ENCODE measurements at places on chromosomes 7 and 10.

GRCh38 chr10:29470355-29470705, 164.4 kb downstream of the SVIL start:
- DNase-seq, result no peak

DNA sequence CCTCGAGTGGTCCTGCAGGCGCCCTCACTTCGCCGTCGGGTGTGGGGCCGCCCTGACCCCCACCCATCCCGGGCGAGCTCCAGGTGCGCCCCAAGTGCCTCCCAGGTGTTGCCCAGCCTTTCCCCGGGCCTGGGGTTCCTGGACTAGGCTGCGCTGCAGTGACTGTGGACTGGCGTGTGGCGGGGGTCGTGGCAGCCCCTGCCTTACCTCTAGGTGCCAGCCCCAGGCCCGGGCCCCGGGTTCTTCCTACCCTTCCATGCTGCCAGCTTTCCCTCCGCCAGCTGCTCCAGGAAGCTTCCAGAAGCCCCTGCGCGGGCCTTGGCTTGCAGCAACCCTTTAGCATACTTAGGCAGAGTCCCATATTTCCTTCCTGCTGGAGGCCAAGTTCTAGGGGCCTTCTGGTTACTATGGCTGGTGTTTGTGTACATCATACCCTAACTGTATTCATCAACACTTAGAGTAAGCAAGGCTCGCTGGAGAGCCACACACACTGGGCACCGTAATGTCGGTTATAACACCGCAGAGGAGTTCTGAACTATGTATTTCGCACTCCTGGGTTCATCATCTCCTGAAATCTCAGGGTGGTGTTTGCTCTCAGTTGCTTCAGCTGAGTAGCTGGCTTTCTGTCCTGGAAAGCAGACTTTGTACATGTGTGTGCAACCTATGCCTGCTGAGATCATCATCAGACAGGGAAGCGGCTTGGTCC, 471 bp downstream of the MGMT start:
- no peak for DNase-seq

- DNase-seq, result no peak
Observed at GRCh38 chr10:38159004-38159403, 64.9 kb downstream of the ZNF37A start.

- no peak for DNase-seq
Observed at GRCh38 chr10:48470893-48471805, 133.7 kb downstream of the ARHGAP22 start.

- DNase-seq, result no peak
Observed at GRCh38 chr10:72367301-72367960, 12.7 kb upstream of the DNAJB12 start.

- DNase-seq, result no peak
Observed at GRCh38 chr10:110151467-110151866, 55.9 kb upstream of the MXI1 start.

DNA sequence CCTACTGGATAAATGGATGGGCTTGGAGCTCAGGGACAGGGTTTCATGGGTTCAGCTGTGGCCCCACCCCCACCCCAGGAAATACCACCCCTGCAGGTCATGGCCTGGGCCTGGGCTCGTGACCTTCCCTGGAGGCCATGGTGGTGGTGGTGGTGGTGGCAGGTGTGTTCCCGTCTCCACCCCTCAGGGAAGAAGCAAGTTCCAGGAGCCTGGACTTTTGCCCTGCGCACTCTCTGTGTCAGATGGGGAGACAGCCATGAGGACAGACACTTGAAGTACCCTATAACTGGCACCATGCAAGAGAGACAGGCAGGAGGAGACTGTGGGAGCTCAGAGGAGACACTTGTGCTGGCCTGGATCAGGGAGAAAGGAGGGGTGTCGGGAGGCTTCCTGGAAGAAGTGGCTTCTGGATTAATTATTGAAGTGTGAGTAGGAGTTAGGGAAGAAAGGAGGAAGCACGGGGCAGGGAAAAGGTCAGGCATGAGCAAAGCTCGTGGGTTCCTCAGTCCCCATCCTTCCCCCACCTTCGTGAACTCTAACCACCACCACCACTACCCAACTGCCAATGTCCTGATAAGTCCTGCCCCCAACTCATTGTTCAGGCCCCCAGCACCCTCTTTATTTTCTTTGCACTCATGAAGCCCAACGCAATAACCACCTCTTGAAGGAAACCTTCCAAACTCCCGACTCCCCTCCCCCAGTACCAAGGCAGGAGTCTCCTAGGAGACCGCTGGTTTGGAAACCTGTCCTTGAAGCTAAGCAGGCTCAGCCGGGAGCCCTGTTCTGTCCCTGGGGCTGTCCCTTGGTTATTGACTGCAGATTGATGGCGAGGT, 8.9 kb downstream of the SH2B2 start:
- DNase-seq, result no peak

DNA sequence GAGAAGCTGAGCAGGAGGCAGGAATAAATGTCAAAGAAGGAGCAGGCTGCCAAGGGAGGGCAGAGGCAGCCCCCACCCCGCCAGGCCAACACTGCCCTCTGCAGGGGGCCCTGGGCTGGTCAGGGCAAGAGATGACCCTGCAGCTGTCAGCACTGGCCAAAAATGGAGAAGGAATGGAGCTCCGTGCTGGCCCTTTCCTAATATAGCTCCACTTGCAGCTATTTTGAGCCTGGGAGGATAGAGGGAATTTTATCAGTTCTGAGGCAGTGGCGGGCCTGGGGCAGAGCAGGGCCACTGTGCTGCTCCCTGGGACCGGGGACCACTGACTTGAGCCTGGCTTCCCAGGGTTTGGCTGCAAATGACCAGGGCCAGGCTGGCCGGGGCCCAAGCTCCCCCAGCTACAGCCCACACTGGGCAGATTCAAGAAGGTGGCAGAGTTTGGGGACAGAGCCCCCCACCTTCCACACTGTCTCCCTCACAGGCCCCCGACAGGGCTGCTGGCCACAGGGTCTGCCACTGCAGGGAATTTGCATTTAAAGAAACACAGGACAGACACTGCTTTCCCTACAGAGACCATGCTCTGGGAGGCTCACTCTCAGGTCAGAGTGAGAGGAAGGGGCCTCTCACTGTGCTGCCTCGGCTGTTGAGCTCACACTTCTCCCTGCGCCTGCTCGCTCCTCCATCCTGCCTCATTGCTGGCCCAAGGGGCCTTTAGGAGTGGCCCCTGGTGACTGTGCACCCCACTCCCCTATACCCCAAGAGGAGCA, 16.2 kb downstream of the LDB3 start:
- DNase-seq, result no peak

DNA sequence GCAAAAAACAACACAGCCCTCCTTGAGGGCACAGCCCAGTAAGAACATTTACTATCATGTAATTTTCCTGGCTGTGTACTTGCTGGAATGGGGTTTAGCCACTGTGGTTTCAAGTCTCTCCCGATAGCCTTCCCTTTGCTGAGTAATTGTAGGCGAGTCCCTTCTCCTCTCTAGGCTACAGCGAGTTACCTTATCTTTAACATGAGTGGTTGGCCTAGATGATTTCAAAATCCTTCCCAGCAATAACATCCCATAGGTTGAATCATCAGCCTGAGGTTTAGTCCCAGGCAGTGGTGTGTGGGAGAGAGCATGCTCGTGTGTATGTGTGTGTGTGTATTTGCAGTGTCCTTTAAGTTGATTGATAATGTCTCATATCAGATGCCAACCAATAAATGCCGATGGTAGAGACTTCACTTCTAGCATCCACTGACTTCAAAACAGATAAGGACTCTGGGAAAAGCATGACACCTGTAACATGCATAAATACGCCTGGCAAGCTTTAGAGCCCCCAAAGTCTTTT, 142.9 kb upstream of the ZMIZ1 start:
- no peak for DNase-seq

GRCh38 chr10:103808780-103809179, 46.6 kb downstream of the SH3PXD2A start:
- no peak for DNase-seq

DNA sequence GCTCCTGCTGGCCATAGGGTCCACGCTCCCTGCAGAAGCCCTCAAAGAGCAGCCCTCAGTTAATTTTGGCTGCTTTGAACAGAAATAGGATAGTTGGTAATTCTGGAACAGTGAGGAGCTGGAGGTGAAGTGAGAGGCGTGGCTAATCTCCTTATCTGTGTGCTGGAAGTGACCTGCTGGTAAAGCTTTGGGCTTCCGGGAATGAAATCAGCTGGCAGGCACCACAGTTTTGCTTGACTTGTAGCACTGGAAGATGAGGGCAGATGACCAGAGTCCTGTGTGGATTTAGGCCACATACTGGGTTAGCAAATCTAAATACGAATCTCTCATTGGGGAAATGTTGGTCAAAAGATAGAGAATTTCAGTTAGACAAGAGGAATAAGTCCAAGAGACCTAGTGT, 10.2 kb downstream of the ATP6V0E2 start:
- no peak for DNase-seq

Measured in CD4-positive, alpha-beta T cell treated with Interferon alpha-2 for 1 hour (primary cell).